ENCODE measurements at places on chromosomes 16 and 17.

- DNase-seq, result no peak
These were observed 92.4 kb downstream of the CBLN1 start for GRCh38 chr16:49189286-49189685.

GRCh38 chr16:57995721-57996405 is 4.6 kb downstream of the ZNF319 start:
- DNase-seq, result no peak

DNA sequence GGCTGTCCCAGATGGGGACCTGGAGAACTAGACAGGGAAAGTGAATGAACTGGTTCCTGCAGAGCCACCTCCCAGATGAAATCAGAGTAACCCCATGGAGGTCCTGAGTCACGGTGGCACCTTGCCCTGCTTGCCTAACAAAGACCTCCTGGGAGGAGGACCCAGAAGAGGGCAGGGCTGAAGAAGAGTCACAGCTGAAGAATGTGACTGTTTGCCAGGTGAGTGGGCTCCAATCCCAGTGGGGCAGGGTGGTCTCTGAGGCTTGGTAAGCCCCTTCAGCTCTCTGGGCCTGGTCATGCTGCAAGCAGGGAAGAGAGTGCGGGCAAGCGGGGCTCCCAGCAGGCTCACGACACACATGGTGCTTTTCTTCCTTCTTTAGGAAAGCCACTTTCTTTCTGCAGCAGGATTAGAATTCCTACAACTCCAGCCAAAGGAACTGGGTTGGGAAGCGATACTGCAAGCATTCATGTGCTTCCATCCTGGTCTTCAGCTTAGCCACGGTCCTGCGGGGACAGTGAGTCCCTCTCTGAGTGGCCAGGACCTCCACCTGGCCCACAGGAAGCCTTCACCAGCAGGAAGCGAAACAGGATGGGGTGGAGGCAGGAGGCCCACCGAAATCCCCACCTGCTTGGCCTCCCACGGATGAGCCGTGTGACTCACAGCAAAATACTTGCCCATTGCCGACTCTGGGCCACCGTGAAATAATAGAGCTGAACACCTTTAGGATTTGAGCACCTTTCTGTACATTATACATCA is 4.3 kb downstream of the C16orf74 start:
- DNase-seq, result no peak

DNA sequence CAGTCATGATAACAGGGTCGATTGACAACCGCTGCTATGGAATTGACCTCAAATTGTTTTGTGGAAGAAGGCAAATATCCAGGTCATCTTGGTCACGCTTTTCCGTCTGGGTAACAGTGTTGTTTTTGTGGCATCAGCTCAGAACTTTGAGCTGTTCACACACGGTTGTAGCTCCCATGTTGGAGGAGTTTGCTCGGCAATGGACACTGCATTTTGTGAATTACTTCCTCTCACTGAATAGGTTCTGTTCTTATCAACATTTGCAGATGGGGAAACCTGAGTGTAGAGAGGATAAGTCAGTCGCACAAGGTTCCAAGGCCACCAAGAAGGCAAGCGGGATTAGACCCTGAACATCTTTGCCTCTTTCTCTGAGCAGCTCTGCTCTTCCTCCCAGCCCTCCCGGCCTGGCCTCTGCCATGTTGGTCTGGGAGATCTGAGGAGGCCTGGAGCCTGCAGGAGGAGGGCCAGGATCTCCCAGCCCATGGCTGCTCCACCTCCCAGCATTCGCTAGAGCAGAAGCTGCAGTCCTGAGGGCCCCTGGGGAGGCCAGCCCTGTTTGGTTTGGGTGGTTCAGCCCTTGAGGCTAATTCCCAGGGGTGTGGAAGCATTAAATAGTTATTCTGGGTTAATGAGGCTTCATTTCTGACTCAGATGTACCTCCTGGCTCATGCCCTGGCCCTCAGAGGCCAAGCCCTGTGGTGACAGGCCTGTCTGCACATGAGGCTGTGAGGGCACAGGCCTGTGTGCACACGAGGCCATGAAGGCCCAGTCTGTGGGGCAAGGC is 154.1 kb upstream of the PLCG2 start:
- no peak for DNase-seq

GRCh38 chr17:52178012-52178411 is 19.5 kb upstream of the CA10 start:
- DNase-seq, result no peak

DNA sequence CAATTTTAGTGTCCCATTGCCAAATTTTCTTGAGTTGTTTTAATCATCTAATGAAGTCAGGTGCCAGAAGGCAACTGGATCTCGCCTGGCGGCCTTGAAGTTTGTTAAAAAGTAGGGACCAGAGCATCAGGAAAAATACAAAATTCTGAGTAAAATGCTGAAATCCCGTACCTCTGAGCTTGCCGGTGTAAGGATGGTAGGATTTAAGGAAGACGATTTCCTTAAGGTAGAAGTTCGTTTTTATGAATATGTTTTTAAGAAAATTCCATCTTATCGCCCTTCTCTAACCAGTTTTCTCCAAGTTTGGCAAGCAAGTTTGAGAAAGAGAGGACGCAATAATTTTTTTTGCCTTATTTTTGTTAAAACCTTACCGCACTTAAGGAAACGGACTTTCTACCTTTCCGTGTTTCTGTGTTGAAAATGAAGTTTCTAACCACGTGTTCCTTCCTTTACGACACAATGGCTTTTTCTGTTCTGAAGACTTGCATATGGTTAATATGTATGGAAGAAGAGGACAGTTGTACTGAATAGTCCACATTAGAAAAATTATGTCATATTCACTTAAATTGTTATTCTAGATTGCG is 748 bp downstream of the ATF7IP2 start:
- DNase-seq, result no peak

GRCh38 chr16:69830534-69831211 is 68.5 kb downstream of the WWP2 start:
- no peak for DNase-seq

- peak; percentile 45 for DNase-seq
These were observed 60.0 kb upstream of the CHMP6 start for GRCh38 chr17:80931421-80932265.

- no peak for DNase-seq
These were observed 36.6 kb upstream of the TMEM132E start for GRCh38 chr17:34542700-34543336.

GRCh38 chr17:60168654-60169053 is 18.9 kb downstream of the CA4 start:
- DNase-seq, result no peak

- no peak for DNase-seq
These were observed at the start of gene VAT1L for GRCh38 chr16:77788181-77789084. Gene VAT1L, plus strand, starts transcription at chr16:77788564. Its CDS starts 119 bp downstream, at chr16:77788683.

GRCh38 chr16:2447920-2448583 is 11.9 kb upstream of the TEDC2 start:
- DNase-seq, result no peak

DNA sequence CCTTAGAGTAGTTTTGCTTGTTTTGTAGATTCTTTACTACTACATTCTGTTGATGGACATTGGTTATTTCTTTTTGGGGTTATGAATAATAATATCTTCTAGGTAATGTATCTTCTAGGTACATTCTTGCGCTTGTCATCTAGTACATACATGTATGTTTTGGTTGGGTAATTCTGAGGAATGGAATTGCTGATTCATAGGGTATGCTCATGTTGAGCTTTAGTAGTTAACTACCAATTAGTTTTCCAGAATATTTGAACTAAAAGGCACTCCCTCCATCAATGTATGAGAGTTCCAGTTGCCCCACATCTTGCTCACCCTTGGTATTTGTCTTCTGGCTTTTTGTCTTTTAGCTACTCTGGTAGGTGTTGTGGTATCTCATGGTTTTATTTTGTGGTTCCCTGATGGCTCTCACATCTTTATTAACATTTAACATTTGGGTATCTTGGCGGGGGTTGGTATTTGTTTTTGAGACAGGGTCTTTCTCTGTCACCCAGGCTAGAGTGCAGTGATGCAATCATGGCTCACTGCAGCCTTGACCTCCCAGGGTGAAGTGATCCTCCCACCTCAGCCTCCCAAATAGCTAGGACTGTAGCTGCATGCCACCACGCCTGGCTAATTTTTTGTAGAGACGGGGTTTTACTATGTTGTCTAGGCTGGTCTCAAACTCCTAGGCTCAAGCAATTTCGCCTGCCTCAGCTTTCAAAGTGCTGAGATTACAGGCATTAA is 47.1 kb downstream of the SLC6A4 start:
- no peak for DNase-seq

GRCh38 chr16:69823831-69824563 is 61.9 kb downstream of the WWP2 start:
- no peak for DNase-seq

GRCh38 chr17:2170023-2170422 is 115.1 kb downstream of the HIC1 start:
- DNase-seq, result no peak

Measured in smooth muscle cell of the brain vasculature (primary cell).